ENCODE measurements at places on chromosomes 7 and 10.

DNA sequence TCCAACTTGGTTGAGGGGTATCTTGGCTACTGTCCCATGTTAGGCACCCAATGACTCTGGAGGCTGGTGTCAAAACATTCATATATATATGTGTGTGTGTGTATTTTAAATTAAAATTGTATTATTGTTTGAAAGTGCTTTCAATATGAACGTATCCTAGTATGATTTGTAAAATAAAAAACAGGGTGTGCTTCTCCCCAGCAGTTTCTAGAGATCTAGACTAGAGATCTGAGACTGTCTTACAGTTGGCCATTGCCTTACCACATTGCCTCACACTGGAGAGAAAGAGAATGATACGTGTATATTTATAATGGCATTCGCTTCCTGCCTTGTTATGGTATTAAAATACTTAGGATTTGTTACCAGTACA is 1.2 kb downstream of the BAG3 start:
- peak; percentile 43 for DNase-seq

GRCh38 chr10:117892681-117893220 is 154.0 kb downstream of the RAB11FIP2 start:
- no peak for DNase-seq

DNA sequence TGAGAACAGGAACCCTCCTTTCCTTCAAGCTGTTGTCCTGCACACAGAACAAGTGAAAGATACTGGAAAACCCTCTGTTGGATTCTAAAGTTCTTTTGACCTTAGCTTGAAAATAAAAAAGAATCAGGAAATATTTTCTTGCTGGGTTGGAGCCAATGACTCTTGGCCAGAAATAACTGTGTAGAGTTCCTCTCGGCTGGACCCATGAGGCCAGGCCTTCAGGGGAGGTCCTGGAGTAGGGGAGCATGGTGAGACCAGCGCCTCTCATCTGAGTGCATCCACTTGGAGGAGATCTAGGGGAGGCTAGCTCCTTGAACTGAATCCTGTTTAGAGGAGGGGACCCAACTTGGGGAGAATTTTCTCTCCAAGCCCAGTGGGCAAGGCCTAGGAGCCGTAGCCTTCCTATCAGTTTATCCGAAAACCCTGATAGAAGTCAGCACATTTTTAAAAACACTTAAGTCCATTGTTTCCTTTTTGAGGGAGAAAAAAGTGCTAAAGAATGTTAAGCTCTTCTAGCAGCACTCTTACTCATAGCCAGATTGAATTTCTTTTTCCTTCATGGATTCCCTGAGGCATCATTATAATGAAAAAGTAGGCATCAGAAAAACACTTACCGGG is 635.7 kb upstream of the ANKRD30A start:
- DNase-seq = no peak

GRCh38 chr7:20577441-20578071 is 37.9 kb upstream of the ABCB5 start:
- DNase-seq = no peak

DNA sequence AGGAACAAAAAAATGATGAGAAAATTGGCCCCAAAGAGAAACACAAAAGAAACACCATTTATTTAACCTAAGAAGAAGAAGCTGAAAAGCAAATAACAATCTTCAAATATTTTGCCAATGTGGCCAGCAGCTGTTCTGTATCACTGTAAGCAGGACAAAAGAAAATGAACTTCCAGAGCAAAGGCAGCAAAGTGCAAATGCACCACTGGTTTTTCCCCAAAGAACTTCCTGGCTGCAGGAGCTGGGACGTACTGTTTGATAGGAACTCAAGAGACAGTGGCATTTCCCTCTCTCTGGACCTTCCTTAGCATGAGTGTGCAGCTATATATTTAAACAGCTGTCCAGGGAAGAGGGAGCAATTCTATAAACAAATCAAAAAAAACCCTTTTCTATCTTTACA is 60.4 kb downstream of the RNLS start:
- no peak for DNase-seq

DNA sequence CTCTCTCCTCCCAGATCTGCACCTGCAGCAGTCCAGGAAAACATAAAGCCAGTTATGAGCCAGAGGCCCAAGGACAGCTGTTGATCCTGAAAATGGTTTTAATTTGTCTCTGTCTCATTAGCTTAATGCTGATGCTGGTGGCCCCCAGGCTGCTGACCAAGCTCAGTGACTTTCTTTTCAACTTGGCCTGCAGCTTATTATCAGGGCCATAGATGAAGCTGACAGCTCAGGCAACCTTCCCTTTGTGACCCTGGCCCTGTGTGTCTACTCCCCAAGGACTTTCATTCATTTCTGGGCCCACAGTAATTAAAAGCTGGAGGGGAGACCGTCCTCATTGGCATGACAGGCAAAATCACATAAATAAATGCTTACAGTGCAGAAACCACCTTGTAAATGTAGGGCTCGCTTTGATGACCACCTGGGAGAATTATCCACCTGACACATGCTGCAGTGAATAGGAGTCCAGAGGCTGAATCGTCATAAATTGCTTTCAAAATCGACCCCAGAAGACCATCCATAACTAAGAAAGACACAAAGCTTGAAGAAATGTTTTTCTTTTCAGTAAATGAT is 138.5 kb downstream of the NPY start:
- DNase-seq = no peak

- DNase-seq = no peak
These were observed 117.3 kb downstream of the HIPK2 start for GRCh38 chr7:139660317-139661042.

DNA sequence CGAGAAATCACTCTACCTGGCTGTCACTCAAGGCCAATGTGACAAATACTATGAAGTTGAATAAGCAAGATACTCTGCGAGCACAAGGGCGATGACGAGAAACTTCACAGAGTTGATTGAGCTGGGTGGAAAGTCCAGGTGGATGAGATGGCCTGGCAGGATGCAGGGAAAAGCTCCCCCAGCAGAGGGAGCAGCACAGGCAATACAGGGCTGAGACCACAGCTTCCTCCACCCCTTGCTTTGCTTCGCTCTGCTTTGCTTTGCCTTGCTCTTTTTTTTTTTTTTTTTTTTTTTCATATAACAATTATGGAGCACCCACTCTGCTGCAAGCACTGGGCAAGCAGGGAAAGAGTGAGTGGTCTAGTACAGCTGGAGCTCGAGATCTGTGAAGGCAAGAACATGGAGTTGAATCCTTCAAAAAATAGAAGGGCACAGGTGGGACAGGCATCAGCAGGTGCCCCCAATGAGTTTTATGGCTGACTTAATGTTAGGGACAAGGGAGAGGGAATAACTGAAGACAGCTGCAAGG is 88.3 kb downstream of the CABCOCO1 start:
- peak; percentile 64 for DNase-seq

DNA sequence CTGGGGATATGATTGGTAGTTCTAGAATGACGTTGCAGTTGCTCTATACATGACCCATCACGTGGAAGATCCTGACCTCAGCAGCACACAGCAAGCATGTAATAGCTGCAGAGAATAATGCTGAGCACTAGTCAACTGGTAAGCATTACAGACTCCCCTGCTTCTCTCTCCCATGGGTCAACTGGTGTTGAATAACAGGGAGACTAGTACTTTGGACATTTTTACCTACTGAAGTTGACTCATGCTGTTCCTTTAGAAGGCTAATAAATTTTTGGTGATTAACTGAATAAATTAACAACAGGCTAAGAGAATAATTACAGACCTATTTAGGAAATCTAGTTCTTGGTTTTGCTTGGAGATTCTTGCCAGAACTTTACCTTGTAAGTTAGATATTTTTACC is 234.1 kb downstream of the AUTS2 start:
- DNase-seq = no peak

GRCh38 chr7:95730493-95731280 is 41.7 kb upstream of the DYNC1I1 start:
- no peak for DNase-seq

DNA sequence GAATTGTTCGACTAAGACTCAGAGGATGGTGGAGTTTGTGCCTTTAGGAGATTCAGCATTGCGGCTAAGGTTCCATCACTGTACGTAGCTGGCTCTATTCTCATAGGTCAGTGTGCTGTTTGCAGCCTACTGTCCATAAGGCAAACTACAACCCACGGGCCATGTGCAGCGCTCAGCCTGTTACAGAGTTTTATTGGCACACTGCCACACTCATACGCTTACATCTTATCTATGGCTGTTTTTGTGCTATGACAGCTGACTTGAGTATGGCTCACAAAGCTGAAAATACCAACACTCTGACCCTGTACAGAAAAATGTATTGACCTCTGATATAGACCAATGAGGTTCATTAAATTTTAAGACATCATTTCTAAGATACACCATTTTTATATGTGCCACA is 114.5 kb downstream of the ARID5B start:
- DNase-seq = no peak

DNA sequence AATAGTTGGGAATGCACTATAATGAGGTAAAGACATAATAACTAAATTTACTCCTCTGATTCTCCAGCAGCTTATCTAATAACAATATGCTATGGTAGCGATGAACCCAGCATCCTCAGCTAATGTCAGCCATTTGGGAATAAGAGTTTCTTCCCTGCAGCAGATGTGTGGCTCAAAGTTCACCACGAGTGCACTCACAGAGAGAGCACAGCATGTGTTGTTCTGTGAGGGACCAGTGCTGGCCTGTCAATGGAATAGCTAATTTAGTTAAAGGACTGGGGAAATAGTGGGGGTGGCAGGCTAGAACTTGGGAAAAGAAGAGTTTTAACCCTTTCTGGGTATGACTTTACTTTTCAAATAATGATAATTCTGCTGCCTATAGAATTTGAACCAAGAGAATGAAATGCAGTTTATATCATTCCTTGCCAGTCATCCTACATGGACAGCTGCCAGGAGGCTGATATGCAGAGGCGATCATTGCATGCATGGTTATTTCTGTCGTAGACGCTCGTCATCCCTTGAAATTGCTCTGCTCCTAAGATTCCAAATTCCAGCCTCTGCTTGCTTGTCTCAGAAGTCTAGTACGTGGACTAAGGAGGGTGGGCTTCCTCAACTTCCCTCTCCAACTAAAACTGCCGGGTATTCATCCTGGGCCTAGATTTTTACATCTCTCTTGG is 355.6 kb downstream of the RNLS start:
- no peak for DNase-seq

- DNase-seq = peak; percentile 8
These were observed 127.2 kb upstream of the SP4 start for GRCh38 chr7:21300692-21301091.

- no peak for DNase-seq
These were observed 107.7 kb upstream of the RET start for GRCh38 chr10:42969147-42969546.

- no peak for DNase-seq
These were observed 40.5 kb upstream of the PRKAR1B start for GRCh38 chr7:767580-767940.

GRCh38 chr7:112293416-112293815 is 86.9 kb downstream of the ZNF277 start:
- DNase-seq = no peak

GRCh38 chr7:50615519-50616080 is 50.4 kb upstream of the DDC start:
- no peak for DNase-seq

DNA sequence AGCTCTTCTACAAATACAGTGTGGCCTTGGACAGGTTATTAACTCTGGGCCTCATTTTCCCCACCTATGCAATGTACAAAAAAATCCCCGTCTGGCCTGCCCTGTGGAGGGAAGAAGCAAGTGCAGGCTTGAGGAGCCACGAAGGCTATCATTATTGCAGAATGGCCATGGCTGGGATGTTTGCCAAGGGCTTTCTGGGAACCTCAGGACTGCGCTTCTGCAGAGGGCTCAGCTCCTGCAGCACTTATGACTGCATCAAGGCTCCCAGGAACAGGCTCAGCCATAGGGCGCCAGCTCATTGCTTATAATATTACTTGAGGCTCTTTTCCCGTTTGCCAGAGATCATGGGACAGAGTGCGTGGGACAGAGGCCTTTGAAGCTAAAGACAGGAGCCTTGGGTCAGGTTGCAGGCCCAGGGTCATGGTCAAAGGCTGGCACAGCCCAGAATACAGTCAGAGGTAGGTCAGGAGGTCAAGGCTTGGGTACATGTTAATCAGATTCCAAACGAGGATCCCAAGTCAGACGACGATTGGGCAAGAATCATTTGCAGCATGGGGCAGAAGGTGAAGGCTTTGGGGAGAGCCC is 20.6 kb upstream of the C10orf105 start:
- no peak for DNase-seq

DNA sequence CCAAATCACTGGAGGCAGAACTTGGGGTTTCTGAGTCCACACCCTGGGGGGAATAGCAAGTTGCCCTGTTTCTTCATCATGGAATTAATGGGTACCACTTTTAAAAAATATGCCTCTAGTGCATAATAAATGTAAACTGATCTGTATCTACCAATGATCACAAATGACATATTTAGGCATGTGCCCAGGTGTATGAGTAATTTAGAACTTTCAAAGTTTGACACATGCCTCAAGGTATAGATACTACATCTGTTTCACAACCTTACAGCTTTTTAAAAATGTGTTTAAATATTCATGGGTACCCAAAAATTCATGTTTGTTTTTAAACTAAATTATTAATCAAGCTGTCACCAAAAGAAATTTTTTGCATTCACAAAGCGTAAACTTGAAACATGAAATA is 226.0 kb downstream of the KIAA1217 start:
- DNase-seq = no peak

GRCh38 chr7:38813768-38814167 is 95.2 kb downstream of the VPS41 start:
- DNase-seq = no peak

DNA sequence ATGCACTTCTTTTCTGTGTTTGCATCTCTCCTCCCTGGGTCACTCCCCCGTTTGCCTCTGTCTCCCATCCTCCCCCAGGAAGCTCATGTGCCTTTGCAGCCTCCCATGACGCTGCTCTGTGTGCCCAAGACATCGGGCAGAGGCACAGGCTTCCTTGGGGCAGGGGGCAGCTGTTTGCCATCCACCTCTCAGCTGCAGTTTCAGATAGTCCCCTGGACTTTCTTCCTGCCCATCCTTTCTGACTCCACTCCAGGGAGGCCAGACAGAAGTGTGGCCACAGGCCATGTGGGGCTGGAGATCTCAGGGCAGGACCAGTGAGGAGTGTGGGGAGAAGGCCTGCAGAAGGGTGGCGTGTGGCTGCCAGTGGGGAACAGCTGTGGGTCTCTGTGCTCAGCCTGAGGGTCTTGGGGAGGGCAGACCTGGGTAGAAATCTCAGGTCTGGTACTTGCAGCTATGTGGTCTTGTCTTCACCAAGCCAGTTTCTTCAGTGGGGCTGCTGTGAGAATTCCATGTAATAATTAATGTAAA is 10.6 kb upstream of the SAMD8 start:
- DNase-seq = no peak

DNA sequence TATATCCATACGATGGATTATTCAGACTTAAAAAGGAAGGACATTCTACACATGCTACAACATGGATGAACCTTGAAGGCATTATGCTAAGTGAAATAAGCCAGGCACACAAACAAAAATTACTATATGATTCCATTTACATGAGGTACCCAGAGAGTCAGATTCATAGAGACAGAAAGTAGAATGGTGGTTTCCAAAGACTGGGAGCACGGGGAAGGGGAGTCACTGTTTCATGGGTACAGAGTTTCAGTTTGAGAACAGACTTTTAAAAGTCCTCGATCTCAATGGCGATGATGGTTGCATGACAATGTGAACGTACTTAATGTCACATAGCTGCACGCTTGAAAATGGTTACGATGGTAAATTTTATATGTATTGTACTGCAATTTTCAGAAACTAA is 39.3 kb downstream of the NUDCD3 start:
- no peak for DNase-seq

Measured in HCT116 (cell line).